ENCODE measurements at places on chromosomes 5 and 9.
A peak's percentile ranks its signal among the peaks of the same experiment; 100 is the strongest.

- H3K27ac ChIP-seq, result no peak overlapping the region
- H3K4me1 ChIP-seq, result no peaks in the 10 kb centered on the region
- no peak for DNase-seq
- H3K27me3 ChIP-seq, result no peaks in the 10 kb centered on the region
- H3K4me3 ChIP-seq, result no peak overlapping the region
These were observed 102.3 kb upstream of the CCDC112 start for GRCh38 chr5:115398719-115399118.

GRCh38 chr5:140235791-140236551 lies 61.0 kb downstream of the CYSTM1 start:
- no peak overlapping the region for H3K4me3 ChIP-seq
- H3K27ac ChIP-seq, result no peak overlapping the region
- H3K36me3 ChIP-seq, result no peaks in the 10 kb centered on the region
- H3K27me3 ChIP-seq, result no peaks in the 10 kb centered on the region
- peaks cover 27% of the 10 kb centered on the region for H3K4me1 ChIP-seq

GRCh38 chr5:33372721-33373472 lies 67.9 kb upstream of the TARS1 start:
- H3K4me1 ChIP-seq, result no peaks in the 10 kb centered on the region
- H3K36me3 ChIP-seq, result no peaks in the 10 kb centered on the region
- H3K27ac ChIP-seq, result no peak overlapping the region
- no peak for DNase-seq

- H3K36me3 ChIP-seq, result no peaks in the 10 kb centered on the region
- H3K27ac ChIP-seq, result no peak overlapping the region
- no peak for DNase-seq
- no peak overlapping the region for H3K4me3 ChIP-seq
- no peaks in the 10 kb centered on the region for H3K27me3 ChIP-seq
These were observed 6.7 kb downstream of the BRD3 start for GRCh38 chr9:134061019-134061687.

DNA sequence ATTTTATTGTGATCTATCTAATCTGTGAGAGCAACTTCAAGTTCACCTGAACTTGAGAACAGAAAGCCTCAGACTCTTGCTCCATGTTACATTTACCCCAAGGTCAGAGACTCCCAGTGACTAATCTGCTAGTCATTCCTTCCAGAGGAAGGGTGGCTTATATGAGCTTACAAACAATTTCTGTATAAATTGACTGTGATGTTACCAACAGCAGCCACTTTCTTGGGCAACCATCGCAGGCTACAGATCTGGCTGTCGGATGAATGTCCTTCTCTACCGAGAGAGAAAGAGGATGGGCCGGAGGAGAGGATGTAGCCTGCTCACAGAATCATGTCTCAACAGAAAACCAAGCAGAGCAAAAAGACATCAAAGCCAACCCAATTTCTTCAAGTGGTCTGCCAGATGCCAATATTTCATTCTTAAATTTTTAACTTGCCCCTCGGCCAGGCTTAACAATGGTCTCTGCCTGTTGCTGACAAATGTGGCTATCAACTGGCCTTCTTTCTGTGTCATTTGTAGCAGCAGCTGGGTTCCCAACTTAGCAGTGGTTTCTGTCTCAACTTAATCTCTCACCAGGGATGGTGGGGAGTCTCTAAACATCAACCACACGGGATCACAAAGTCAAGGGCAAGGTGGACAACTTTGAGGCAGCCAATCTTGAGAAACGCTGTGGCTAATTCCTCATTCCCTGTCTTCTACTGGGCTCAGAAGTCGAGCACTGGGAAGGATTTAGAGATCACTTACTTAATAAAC lies 81.3 kb downstream of the RAPGEF1 start:
- DNase-seq, result no peak
- no peaks in the 10 kb centered on the region for H3K4me1 ChIP-seq
- H3K27me3 ChIP-seq, result no peaks in the 10 kb centered on the region
- H3K27ac ChIP-seq, result peak overlapping the region; percentile 34
- no peaks in the 10 kb centered on the region for H3K36me3 ChIP-seq

DNA sequence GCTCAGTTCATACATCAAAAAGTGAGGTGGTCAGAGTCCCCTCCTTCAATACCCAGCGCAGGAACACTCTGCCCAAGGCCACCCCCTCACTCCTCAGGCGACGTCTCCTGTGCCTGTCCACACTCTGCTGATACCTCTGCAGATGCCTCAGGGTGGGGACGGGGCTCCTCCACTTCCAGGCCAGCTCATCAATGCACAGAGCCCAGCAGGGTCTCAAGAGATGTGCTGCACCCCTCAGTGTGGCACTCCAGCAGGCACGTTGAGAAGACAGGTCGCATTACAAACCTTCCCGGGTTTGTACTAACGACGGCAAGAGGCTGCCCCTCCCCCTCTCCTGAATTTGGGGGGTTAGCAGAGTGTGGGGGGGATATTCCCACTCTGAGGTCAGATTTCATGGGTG lies 128.5 kb downstream of the ZNF354C start:
- H3K4me1 ChIP-seq, result no peaks in the 10 kb centered on the region
- H3K4me3 ChIP-seq, result no peak overlapping the region
- H3K27me3 ChIP-seq, result no peaks in the 10 kb centered on the region
- no peaks in the 10 kb centered on the region for H3K36me3 ChIP-seq
- no peak overlapping the region for H3K27ac ChIP-seq

DNA sequence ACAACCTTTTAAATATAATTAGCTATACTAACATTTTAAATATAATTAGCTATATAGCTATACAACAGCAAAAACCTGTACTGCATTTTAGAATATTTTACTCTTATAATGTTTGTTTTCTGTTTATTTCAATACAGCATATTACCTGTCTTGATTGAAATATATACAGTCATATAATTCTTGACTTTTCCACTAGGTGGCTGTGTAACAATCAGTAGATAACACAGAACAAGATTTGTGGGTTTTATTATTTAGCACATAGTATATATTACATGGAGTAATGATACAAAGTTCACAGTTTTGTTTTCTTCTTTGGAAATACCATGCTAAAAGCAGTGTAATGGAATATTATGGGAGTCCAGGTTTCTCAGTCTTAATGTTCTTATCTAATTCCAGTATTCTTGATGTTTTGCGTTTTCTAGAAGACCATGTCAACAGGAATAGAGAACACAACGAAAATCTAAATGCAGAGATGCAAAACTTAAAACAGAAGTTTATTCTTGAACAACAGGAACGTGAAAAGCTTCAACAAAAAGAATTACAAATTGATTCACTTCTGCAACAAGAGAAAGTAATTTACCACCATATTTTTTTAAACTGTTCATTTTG lies 13.3 kb downstream of the HMMR start:
- no peak for DNase-seq
- H3K27me3 ChIP-seq, result no peaks in the 10 kb centered on the region
- no peak overlapping the region for H3K4me3 ChIP-seq
- H3K27ac ChIP-seq, result no peak overlapping the region

DNA sequence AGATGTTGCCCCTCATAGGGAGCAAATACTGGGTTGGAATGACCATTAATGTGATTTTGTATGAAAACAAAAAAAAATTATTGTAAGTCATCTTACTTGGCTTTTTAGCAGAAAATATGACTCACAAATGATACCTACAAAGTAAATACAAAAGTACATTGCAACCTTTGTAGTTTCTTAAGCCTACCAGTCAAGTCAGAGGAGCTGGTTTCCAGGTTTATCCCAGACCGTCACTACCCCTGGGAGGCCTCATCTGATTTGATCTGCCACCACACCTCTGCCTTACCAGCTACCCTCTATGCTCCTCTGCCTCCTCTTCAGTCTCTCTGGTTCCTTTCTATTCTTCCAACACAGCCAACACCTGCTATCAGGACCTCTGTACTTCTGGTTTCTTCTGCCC lies 349.9 kb upstream of the CCNH start:
- no peak overlapping the region for H3K4me3 ChIP-seq
- no peaks in the 10 kb centered on the region for H3K27me3 ChIP-seq
- H3K27ac ChIP-seq, result no peak overlapping the region
- no peak for DNase-seq
- H3K36me3 ChIP-seq, result no peaks in the 10 kb centered on the region
- no peaks in the 10 kb centered on the region for H3K4me1 ChIP-seq

DNA sequence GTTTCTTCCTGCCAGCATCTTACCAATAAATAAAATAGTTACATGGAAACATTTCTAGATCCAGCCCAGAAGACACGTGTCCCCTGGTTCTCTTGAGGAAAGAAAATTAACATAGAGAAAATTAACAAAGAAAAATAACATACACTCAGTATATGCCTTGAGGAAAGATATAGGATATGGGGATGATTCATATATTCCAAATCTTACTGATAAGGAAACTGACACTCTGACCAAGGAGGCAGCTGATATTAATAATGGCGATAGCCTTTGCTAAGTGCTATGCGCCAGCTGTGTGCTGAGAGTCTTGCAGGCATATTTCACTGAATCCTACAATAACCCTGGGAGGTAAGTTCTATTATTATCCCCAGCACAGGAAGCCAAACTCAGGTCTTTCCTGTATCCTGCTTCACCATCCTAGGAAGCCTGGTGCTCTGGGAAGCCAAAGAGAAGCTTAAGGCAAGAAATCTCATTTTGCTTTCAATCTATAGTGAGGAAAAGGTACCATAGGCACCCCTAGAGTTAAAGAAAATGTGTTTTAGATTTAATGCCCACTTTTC lies 302.7 kb upstream of the NREP start:
- H3K4me3 ChIP-seq, result no peak overlapping the region
- no peaks in the 10 kb centered on the region for H3K27me3 ChIP-seq
- H3K4me1 ChIP-seq, result no peaks in the 10 kb centered on the region

- no peak overlapping the region for H3K4me3 ChIP-seq
- H3K36me3 ChIP-seq, result no peaks in the 10 kb centered on the region
- H3K27ac ChIP-seq, result no peak overlapping the region
- no peaks in the 10 kb centered on the region for H3K4me1 ChIP-seq
- H3K27me3 ChIP-seq, result no peaks in the 10 kb centered on the region
These were observed 48.1 kb upstream of the OLFM1 start for GRCh38 chr9:135039266-135039870.

- H3K36me3 ChIP-seq, result no peaks in the 10 kb centered on the region
- H3K27me3 ChIP-seq, result no peaks in the 10 kb centered on the region
- no peak overlapping the region for H3K27ac ChIP-seq
- no peak overlapping the region for H3K4me3 ChIP-seq
These were observed 38.2 kb upstream of the DMXL1 start for GRCh38 chr5:119032656-119033055.

DNA sequence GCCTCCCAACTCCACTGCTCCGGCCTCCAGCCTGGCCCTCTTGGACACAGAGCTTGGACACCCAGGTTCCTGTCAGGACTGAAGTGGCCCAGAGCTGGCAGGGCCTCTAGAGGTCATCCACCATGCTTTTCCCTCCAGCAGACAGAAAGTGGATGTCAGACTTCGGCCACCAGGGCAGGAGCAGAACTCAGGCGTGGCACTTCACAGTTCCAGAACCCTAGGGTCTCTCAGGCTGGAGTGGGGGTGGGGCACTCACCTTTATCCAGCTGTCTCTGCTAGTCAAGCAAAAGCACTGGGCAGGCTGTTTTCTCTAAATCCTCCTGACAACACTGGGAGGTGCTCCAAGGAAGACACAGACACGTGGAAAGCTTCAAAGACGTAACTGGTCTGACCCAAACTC lies 35.6 kb upstream of the N4BP3 start:
- H3K4me1 ChIP-seq, result no peaks in the 10 kb centered on the region
- H3K4me3 ChIP-seq, result no peak overlapping the region
- H3K27me3 ChIP-seq, result no peaks in the 10 kb centered on the region
- DNase-seq, result no peak

DNA sequence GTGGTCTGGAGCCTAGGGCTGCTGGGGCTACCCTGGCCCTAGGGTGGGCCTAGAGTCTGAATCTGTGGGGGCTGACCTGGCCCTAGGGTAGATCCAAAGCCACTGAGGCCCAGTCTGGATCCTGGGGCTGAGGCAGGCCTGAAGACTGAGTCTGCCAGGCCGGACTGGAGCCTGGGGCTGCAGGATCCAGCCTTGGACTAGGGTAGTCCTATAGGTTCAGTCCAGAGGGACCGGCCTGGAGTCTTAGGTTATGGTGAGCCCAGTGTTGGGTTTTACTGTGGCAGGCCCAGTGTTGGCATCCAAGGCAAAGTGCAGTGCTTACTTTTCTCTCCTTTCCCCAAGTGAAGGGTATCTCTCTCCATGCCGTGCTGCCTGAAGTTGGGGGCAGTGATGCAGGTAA lies 227.9 kb upstream of the TAS2R1 start:
- H3K4me1 ChIP-seq, result no peaks in the 10 kb centered on the region
- H3K27ac ChIP-seq, result no peak overlapping the region
- no peaks in the 10 kb centered on the region for H3K36me3 ChIP-seq
- no peak for DNase-seq
- H3K4me3 ChIP-seq, result no peak overlapping the region

- H3K4me3 ChIP-seq, result no peak overlapping the region
- no peaks in the 10 kb centered on the region for H3K4me1 ChIP-seq
- DNase-seq, result no peak
- no peaks in the 10 kb centered on the region for H3K36me3 ChIP-seq
- H3K27me3 ChIP-seq, result no peaks in the 10 kb centered on the region
These were observed 69.1 kb downstream of the GDNF start for GRCh38 chr5:37770786-37771185.

- no peak overlapping the region for H3K27ac ChIP-seq
- no peaks in the 10 kb centered on the region for H3K36me3 ChIP-seq
- H3K4me3 ChIP-seq, result no peak overlapping the region
- DNase-seq, result no peak
- H3K27me3 ChIP-seq, result no peaks in the 10 kb centered on the region
These were observed 37.8 kb upstream of the TAS2R1 start for GRCh38 chr5:9667906-9668305.

- no peaks in the 10 kb centered on the region for H3K27me3 ChIP-seq
- no peaks in the 10 kb centered on the region for H3K4me1 ChIP-seq
- no peaks in the 10 kb centered on the region for H3K36me3 ChIP-seq
- no peak overlapping the region for H3K4me3 ChIP-seq
- no peak overlapping the region for H3K27ac ChIP-seq
- DNase-seq, result no peak
These were observed 177.6 kb downstream of the NNT start for GRCh38 chr5:43780586-43780985.

GRCh38 chr9:136135326-136136126 lies 16.9 kb upstream of the TMEM250 start:
- no peaks in the 10 kb centered on the region for H3K36me3 ChIP-seq
- DNase-seq, result no peak
- H3K4me3 ChIP-seq, result no peak overlapping the region
- H3K27me3 ChIP-seq, result no peaks in the 10 kb centered on the region

DNA sequence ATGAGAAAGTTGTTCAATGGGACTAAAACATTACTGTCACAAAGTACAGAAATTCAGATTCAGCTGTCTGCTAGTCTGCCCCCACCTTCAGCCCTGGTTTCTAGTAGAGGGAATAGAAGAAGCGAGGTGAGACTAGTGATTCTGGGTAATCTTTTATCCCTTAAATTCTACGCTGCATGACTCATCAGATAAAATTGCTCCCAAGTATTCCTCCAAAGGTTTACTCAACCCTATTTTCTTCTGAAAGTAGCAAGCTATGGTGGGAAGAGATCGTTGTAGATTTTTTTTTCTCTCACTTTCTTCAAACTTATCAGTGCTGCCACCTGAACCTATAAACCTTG lies 318.9 kb upstream of the RIOK2 start:
- H3K27me3 ChIP-seq, result no peaks in the 10 kb centered on the region
- H3K4me1 ChIP-seq, result no peaks in the 10 kb centered on the region
- no peak for DNase-seq
- no peak overlapping the region for H3K4me3 ChIP-seq
- no peaks in the 10 kb centered on the region for H3K36me3 ChIP-seq
- no peak overlapping the region for H3K27ac ChIP-seq

GRCh38 chr5:32116574-32117313 lies 57.4 kb downstream of the GOLPH3 start:
- no peaks in the 10 kb centered on the region for H3K27me3 ChIP-seq
- no peaks in the 10 kb centered on the region for H3K4me1 ChIP-seq
- no peak overlapping the region for H3K27ac ChIP-seq
- DNase-seq, result no peak
